Activated naive CD4-positive, alpha-beta T cell treated with anti-CD3 and anti-CD28 coated beads for 36 hours (primary cell): ENCODE measurements at places on chromosomes 6 and 20. TPM values are rescaled to one million over a fixed set of nuclear protein-coding genes. Genes with fewer than 3 reads are reported as not detected.

DNA sequence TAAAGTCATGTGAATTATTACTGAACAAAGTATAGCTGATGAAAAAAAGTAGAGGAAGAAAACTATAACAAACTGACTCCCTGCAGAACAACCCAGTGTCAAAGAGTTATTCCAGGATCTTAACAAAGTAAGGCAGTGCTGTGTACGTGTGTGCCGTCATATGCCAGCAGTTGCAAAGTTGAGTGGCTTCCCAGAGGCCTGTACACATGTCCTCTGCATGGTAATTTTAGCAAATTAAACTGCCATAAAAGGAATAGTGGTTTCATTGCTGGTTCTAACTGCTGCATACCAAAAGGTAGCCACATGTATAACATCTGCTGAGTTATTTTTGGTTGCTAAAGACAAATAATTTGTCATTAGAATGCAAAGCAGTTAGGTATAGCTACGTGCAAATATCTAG is 44.8 kb downstream of the RIPOR2 start:
- H3K27me3 ChIP-seq: no peaks in the 10 kb centered on the region
- H3K27ac ChIP-seq: peak overlapping the region; percentile 90
- peaks cover 91% of the 10 kb centered on the region for H3K4me1 ChIP-seq

Gene THBS2
- total RNA-seq: not detected

GRCh38 chr20:33298391-33298790 is 15.4 kb downstream of the BPIFB1 start:
- H3K4me3 ChIP-seq: no peak overlapping the region
- no peak overlapping the region for H3K27ac ChIP-seq
- no peak for DNase-seq
- peaks cover 1% of the 10 kb centered on the region for H3K27me3 ChIP-seq
- no peaks in the 10 kb centered on the region for H3K36me3 ChIP-seq

DNA sequence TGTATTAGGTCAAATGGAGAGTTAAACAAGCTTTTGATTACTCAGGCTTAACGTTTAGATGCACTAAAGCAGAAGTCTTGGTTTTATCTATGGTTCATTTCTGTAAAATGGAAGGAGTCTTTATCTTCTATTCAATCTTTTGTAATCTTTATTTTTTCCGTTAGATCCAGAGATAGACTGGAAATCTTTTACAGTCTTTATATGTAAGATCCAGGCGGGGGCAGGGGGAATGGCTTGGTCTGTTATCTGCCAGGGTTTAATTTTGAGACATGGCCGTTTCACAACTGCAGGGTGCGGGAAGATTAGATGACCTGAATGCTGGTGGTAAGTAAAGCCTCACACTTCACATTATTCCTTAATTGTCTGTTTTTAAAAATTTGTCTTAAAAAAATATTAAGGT is 3.7 kb downstream of the AKAP12 start:
- H3K4me3 ChIP-seq: no peak overlapping the region
- peaks cover 52% of the 10 kb centered on the region for H3K27me3 ChIP-seq
- no peak overlapping the region for H3K27ac ChIP-seq
- DNase-seq: no peak
- H3K4me1 ChIP-seq: peaks cover 8% of the 10 kb centered on the region
- peaks cover 2% of the 10 kb centered on the region for H3K36me3 ChIP-seq

DNA sequence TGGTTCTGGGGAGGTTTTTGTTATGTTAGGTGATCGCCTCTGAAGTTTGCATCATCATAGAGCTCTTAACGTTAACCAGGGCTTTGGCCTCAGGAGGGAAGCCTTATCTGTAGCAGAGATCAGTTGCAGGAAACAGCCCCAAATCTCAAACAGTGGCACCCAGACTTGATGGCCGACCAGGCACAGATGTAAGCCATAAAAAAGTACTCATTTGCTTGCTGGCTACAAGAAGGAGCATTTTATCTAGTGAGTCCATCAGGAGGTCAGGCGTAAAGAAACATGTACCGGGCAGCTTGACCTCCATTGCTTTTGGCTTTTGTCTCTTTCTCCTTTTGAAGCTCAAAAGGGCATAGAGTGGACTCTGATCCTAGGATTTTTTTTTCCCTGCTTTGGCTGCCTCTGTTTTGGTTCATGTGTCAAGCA is 122.3 kb downstream of the CCDC170 start:
- H3K27ac ChIP-seq: no peak overlapping the region
- H3K4me3 ChIP-seq: no peak overlapping the region
- no peaks in the 10 kb centered on the region for H3K36me3 ChIP-seq
- peaks cover 36% of the 10 kb centered on the region for H3K27me3 ChIP-seq

DNA sequence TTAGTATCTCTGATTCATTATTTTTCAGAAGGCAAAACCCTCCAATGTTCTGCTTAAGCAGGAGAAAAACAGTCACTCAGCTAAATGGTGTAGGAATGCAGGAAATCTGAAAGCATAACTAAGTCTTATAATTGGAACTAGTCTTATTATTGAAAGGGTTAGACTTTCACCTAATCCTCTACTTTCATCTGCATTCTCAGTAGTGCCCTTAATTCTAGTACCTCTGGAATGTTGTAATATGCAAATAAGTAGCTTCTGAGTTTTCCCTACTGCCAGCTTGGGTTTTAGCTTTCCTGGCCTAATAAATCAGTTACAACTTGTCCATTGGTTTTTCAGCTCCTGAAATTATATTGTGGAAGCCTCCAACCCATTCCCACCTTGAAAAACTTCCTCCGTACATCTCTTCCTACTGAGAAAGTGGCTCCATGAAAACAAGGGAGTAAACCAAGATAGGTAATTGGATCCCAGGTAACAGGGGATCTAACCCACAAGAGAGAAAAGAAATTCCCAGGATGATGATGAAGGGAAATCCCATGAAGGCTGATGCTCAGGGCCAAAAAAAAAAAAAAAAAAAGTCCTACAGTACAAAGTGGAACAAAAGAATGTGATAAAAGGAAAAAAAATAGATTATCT is 147.0 kb downstream of the TBC1D32 start:
- no peaks in the 10 kb centered on the region for H3K4me1 ChIP-seq
- no peak overlapping the region for H3K4me3 ChIP-seq
- no peak overlapping the region for H3K27ac ChIP-seq
- H3K36me3 ChIP-seq: peaks cover 7% of the 10 kb centered on the region
- H3K27me3 ChIP-seq: no peaks in the 10 kb centered on the region

DNA sequence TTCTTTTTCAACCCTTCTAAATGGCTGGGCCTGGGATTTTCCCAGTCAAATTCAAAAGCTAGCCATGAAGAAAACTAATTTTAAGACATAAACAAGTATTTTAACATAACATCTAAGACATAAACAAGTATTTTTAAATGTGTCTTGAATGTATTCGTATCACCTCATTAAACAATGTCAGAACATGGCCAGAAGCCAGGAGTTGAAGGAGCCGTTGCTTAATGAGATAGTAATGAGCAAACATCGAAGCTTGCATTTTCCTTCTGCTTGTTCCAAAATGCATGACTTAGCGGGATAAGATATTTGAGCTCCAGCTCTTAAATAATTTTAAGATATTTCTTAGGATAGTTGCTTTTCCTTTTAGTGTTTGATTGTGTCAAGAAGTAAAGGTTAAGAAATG is 4.2 kb upstream of the RNF182 start:
- no peak for DNase-seq
- H3K27ac ChIP-seq: no peak overlapping the region
- H3K36me3 ChIP-seq: no peaks in the 10 kb centered on the region
- H3K4me3 ChIP-seq: no peak overlapping the region
- H3K4me1 ChIP-seq: peaks cover 12% of the 10 kb centered on the region
- H3K27me3 ChIP-seq: peaks cover 25% of the 10 kb centered on the region

DNA sequence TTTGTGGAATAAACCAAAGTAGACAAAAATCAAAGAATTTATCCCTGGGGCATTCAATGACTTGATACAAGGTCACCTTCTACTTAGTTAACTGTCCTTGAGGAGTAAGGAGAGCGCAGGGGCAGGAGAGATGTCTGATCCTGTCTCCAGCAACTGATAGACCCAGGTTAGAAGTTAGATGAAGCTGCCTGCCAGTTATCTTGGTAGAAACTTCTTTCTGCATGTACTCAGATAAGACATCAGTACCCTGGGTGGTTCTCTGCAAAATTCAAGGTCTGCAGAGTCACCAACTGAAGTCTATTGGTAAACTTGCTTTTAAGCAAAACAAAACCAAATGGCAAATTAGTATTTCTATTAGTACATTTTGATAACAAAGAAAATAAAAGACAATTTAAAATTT is 2.7 kb downstream of the SGK1 start:
- H3K4me3 ChIP-seq: no peak overlapping the region
- peaks cover 21% of the 10 kb centered on the region for H3K27me3 ChIP-seq
- H3K4me1 ChIP-seq: peaks cover 36% of the 10 kb centered on the region
- H3K36me3 ChIP-seq: peaks cover 4% of the 10 kb centered on the region

GRCh38 chr6:150410399-150410798 is 41.6 kb downstream of the IYD start:
- peaks cover 46% of the 10 kb centered on the region for H3K27me3 ChIP-seq
- DNase-seq: no peak
- no peak overlapping the region for H3K4me3 ChIP-seq
- H3K4me1 ChIP-seq: no peaks in the 10 kb centered on the region
- no peaks in the 10 kb centered on the region for H3K36me3 ChIP-seq

DNA sequence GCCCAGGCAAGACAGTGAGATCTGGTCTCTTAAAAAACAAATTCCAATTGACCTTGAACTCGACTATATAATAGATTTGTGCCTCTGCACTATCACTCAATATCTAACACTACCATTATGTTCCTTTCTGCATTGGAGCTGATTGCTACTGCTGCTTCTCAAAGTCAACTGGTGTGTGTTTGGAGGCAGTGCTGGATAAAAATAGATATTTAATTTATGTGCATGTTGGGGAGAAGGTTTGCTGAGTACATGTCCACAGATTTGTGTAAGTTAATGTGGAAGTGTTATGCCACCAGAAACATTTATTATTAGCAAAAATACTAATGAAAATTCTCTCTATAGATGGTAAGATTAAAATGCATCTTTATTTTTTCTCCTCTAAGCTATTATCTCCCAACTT is 39.5 kb downstream of the ATP9A start:
- H3K27ac ChIP-seq: no peak overlapping the region
- peaks cover 4% of the 10 kb centered on the region for H3K27me3 ChIP-seq
- peaks cover 6% of the 10 kb centered on the region for H3K4me1 ChIP-seq
- no peak for DNase-seq

DNA sequence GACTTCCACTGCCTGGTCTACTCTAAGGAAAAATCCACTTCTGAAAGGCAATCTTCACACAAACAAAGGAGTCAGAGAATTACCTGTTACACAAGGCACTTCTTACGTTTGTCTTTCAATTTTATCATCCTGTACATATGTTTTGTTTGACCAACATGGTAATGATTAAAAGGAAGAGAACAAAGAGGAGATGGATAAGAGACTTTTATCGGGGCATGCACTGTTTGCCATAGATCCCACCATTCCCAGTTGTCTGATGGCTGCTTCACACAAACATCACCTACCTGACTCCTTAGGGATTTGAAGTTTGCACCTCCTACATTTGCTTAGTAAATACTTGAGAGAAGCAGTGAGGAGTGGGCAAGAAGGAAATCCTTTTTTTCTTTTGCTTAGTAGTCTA is 87.1 kb downstream of the BFSP1 start:
- peaks cover 21% of the 10 kb centered on the region for H3K27me3 ChIP-seq
- no peak overlapping the region for H3K4me3 ChIP-seq
- H3K27ac ChIP-seq: no peak overlapping the region
- no peaks in the 10 kb centered on the region for H3K36me3 ChIP-seq
- H3K4me1 ChIP-seq: no peaks in the 10 kb centered on the region

DNA sequence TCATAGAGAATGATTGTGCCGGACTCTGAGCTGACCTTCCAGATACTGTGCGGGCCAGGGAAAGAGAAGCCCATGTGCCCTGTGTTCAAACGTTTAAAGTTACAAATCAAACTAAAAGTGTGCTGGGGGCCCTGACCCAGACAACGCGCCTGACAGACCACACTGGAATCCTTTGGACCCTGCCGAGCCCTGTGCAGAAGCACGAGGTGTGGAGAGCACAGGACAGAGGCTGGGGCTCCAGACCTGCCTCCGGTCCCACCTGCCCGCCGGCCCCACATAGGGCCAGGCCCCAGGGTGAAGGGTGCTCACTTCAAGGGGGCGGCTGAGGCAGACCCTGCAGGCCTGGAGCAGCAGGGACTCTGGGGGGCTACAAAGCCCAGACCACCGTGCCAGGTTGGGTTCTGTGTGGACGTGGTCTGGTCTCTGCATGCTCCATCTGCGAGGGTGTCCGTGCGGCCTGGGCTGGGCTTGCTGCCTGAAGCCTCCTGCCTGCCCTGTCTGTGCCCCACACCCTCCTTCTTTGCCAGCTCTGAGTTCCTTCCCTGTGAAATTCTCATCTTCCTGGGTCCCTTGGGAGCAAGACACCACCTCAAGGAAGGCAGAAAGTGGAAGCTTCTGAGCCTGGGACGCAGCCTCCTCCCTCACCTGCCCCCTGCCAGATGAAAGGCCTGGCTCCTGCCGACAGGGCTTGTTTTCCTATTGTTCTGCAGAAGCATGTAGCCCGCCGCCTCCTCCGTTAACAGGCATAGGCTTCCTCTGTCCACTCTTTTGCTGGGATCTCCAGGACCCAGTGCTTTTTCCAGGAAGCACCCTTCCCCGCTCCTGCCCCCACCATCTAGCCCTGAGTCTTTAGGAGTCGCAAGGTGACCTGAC is 186.2 kb downstream of the ERMARD start:
- H3K27me3 ChIP-seq: peaks cover 2% of the 10 kb centered on the region
- H3K36me3 ChIP-seq: no peaks in the 10 kb centered on the region
- no peak for DNase-seq
- no peak overlapping the region for H3K4me3 ChIP-seq
- no peaks in the 10 kb centered on the region for H3K4me1 ChIP-seq
- no peak overlapping the region for H3K27ac ChIP-seq

DNA sequence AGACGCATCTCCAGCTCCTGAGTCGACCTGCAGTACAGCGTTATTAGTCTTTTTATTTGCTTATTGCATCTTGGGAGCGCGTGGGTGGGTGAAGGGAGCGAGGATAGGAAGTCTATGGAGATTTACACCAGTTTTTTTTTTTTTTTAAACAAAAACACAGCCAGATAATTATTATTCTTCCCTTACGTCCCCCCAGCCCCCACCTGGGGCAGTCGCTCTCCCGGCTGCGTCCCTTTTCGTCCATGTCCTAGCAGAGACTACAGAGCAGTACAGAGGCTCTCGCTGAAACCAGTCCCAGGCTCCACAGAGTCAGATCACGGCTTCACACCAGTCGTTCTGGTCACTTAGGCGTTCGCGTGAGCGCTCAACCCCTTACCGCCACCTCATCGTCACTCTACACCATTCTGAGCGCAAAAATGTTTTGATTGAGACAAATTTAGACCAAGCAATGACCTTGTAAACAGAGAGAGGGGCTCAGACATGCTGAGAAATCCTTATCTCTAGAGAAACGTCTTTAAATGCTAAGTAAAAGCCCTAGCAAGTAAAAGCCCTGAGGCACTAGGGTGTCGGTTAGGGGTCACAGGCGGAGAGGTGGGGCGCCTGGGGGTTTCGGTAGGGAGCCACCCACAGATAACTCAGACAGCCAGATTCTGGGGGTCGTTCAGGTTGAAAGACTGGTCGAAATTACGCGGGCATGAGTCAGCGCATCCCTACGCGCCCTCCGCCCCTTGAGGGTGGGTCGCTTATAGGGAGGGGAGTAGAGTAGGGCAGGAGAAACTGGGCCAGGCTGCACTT is 975 bp upstream of the PPT2 start:
- H3K27ac ChIP-seq: no peak overlapping the region
- peaks cover 7% of the 10 kb centered on the region for H3K36me3 ChIP-seq

Gene TGM3
- not detected for total RNA-seq
